ENCODE measurements at places on chromosomes 2 and 18.

DNA sequence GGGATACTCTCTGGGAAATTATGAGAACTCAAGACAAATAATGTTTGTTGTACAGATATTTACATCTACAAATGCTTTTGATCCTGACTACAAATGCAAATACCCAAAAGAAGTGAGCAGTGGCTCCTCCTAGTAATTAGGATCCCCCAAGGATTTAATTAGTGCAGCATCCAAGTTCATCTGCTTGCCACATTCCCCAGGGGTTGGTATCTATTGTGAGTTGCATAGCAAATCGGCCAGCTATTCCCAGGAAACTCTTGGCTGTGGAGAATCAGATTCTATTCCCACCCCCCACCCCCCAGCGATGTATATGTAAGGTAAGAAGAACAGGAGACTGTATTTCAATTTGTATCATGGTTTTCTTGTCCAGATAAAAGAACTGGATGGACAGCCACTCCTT lies 725.1 kb upstream of the CDH7 start:
- DNase-seq = no peak

- no peak for DNase-seq
Observed at GRCh38 chr2:133413863-133414262, 154.4 kb downstream of the NCKAP5 start.

GRCh38 chr18:13563390-13563805 lies 163.0 kb downstream of the FAM210A start:
- peak; percentile 28 for DNase-seq

DNA sequence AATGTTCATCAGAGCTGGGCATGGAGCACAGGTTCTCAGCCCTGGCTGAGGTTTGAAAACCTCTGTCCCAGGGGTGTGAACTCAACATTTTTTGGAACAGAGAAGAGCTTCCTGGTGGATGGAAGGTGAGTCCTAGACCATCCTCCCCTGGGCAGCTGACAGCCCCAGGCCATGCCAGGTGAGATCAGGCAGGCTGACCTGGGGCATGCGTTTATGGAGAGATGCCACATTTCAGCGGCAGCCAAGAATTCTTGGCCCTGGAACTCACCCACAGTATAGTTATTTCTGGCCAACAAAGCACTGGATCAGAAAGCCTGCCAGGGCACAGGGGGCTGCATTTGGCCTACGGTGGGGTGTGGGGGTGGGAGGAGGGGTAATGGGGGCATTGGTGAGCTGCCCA lies 83.8 kb downstream of the EDAR start:
- no peak for DNase-seq

DNA sequence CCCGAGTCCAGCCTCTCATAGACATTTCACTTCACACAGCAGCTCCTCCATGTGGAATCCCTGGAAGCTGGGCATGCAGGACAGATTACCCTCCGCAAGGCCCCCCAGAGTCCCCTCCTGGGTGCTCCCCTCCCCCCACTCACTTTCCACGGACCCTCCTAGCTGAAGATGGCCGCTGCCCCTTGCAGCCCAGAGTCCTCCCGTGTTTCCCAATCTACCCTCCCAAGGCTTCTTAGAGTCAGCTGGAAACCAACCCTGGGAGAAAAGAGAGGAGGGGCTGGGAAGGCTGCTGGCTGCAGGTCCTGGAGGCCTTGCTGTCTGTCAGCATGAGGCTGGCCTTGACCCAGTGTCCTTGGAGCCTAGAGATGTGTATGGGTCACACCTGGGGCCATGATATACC lies 49.0 kb upstream of the HAAO start:
- no peak for DNase-seq

DNA sequence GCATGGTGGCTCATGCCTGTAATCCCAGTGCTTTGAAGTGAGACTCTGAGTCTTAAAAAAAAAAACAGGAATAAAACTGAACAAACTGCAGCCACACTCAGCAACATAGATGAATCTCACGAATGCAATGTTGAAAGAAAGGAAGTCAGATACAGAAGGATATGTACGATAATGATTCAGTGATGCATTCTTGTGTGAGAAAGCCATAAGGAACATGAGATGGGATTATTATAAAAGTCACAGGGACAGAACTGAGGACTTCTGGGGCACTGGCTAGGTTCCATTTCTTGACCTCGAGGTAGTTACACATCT lies 56.9 kb upstream of the SMAD2 start:
- DNase-seq = no peak

- no peak for DNase-seq
Observed at GRCh38 chr2:192119536-192119935, 75.2 kb downstream of the TMEFF2 start.

Data from hypothalamus (tissue), 51 donors.